H54 (cell line): ENCODE measurements at places on chromosomes 1 and 21.

GRCh38 chr1:199447906-199448305, 579.6 kb upstream of the NR5A2 start:
- no peak for DNase-seq

GRCh38 chr1:118615066-118615465, 373.1 kb downstream of the TBX15 start:
- DNase-seq, result no peak

GRCh38 chr1:204287466-204287891, 72.2 kb downstream of the PLEKHA6 start:
- no peak for DNase-seq

DNA sequence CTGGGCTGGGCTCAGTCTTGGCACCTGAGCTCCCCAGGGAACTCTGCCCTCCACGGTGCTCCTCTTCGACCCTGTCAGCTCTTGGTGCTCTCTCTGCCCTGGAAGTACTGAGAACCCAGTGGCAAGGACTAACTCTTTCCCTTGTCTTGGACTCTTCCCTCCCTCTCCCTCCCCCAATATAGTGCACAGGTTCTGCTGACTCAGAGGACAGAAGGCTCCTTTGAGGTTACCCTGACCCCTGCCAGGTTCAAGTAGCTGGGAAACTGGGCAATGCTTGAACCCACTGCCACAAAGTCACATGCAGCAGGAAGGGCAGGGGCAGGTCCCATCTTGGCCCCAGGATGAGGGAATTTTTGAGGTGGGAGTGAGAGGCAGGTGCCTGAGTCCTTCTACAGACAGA, 20.3 kb downstream of the KCNQ4 start:
- DNase-seq, result no peak

- no peak for DNase-seq
These were observed 16.1 kb upstream of the ETV3 start for GRCh38 chr1:157154291-157154690.

DNA sequence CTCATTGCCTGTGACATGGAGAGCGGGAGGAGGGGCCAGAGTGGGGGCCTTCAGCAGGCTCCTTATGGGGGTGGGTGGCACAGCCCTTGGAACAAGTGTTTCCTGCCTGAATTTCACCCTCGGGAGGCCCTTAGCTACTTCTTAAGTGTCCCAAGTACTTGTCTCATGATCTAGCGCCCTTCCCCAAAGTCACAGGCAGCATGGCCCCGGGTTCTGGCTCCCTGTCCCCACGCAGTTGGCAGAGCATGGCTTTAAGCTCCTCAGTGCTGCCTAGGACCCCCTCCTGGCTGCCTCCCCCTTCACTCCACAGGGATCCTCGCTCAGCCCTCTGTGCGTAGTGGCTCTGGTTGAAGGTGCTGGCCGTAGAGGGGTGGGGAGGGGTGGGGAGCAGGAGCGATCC, 197.2 kb downstream of the CAMTA1 start:
- no peak for DNase-seq

DNA sequence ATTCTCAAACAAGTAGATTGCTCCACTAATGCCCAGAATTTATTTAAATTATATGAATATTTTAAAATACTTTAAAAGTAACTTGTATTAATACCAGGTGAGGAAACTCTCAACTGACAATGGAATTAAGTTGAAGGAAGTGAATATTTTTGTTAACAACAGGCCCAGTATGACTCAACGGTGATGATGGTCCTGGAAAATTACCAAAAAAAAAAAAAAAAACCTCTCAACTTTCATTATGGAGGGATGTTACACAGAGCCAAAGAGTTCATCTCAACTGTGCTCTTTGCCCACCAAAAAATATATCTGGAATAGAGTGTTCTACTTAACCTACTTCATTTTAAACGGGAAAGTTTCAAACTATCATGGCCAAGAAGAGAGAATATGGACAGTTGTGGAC, 28.3 kb downstream of the CFH start:
- no peak for DNase-seq

GRCh38 chr21:26717146-26717739, 128.0 kb downstream of the ADAMTS1 start:
- no peak for DNase-seq

- DNase-seq, result no peak
These were observed 485.3 kb upstream of the NFIA start for GRCh38 chr1:60596791-60597750.

DNA sequence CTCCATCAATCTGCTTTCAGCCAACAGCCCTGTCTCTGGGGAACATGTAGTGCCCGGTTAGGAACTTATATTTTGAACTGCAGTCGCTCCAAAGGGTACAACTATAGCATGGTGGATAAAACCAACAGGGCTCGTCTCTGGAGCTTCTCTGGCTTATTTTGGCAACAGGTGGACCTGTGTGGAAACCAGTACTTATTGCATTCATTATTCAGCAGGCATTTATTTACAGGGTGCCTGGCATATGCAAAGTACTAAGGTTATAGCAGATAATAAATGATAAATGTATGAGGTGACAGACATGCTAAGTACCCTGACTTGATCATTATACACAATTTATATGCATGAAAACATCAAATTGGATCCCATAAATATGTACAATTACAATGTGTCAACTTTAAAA, 93.7 kb downstream of the RGS7 start:
- DNase-seq, result no peak

DNA sequence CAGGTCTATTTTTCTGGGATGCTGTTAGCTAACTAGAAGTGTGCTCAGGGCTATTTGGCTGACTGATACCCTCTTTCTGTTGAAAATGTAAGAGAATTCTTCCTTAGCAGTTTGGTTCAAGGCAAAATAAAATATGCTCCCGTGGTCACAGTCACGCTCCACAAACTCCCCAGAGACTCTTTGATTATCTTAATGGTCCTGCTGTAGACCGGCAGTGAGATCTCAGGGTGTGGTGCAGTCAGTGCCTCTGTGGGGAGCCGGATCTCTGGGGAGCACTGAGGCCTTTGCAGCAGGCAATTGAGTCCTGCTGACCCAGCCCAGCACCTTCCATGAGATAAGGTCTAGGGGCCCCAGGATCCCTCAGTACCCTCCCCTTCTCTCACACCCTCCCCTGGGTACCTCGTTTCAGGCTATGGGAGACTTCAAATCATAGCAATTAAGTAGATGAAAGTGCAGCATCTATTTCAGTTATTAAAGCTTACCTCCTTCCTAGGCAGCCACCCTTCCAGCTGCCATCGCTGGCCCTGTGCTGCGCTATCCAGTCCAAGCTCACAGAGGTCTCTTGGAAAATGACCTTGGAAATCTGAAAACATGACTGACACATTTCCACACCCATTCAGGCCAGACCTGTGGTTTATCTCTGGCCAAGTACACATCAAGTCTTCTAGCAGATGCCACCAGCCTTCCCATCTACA, 98.1 kb downstream of the SEC16B start:
- no peak for DNase-seq

GRCh38 chr1:65991694-65992093, 199.0 kb downstream of the PDE4B start:
- DNase-seq, result no peak

- peak; percentile 74 for DNase-seq
These were observed 115.6 kb downstream of the PGBD5 start for GRCh38 chr1:230310381-230311163.

GRCh38 chr1:25461849-25462248, 31.2 kb downstream of the MACO1 start:
- no peak for DNase-seq

DNA sequence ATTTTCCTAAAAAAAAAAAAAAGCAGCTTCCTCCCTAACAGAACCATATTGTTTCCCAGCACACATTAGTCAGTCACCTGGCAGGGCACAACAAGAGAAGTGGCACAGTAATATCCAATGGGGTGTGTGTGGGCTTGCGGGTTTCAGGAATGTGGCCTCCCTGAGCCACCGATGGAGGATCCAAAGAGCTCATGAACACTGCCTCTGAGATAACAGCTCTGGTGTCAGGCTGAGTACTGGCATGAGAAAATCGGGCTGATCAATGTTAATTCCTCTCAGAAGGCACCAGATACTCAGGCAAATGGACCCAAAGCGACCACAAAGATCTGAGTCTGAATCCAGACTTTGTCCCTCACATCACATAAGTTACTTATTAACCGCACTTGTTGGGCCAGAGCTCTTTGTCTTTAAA, 2.2 kb upstream of the LYPD8 start:
- DNase-seq, result no peak

DNA sequence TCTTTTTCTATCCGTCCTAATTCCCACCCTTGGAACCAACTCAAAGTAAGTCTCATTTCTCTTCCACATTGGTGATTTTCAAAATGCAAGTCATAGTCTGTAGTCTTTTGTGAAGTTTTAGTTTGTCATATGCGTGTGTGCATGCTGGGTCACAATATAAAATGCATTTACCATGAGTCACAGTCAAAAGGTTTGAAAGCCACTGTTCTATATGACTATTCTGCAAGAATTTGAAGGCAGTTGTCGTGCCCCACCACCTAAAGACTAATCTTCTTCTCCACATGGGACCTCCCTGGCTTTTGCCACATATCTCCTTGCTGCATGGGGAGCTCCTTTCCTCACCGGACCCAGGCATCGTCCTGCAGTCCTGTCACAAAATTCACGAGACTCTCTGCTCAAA, 1.6 kb downstream of the STPG1 start:
- no peak for DNase-seq

DNA sequence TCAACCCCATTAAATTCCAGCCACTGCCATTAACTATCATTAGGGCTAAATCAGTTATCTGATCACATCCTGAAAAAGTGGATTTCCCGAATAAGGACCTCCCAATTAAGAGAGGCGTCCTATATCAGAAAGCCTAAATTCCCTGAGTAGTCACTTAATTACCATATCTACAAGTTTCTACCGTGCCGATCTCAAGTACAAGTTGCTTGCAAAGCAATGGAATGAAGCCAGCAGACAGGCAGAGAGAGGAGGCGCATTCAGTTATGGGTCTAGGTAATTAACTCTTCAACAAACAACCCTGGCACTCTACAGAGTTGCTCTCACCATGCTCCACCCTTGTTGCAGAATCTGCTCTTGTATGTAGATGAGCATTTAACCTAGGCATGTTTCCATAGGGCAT, 494.6 kb upstream of the RUNX1 start:
- no peak for DNase-seq

DNA sequence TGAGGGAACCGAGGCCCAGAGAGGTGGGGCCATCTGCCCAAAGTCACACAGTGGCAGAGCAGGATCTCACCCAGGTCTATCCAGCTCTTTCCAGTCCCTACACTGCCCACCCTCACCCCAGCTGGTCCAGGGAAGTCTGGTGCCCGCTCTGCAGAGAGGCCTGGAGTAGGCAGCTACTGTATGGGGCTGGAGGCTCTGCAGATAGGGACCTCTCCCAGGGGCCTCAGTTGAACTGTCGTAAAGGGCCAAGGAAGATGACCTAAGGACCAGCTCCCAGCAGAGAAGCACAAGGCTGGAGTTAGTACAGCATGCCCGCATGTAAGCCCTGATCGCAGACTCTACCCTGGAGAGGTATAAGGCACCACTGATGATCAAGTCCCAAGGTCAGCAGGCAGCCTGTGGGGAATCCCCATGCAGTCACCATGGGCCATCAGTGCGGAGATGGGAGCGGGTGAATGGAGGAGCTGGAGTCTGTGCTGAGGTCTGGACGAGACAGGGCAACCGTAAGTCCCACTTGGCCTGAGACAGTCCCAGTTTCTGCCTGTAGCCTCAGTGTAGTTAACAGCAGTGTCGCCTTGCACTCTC, 320.2 kb downstream of the MATN1 start:
- DNase-seq, result no peak

DNA sequence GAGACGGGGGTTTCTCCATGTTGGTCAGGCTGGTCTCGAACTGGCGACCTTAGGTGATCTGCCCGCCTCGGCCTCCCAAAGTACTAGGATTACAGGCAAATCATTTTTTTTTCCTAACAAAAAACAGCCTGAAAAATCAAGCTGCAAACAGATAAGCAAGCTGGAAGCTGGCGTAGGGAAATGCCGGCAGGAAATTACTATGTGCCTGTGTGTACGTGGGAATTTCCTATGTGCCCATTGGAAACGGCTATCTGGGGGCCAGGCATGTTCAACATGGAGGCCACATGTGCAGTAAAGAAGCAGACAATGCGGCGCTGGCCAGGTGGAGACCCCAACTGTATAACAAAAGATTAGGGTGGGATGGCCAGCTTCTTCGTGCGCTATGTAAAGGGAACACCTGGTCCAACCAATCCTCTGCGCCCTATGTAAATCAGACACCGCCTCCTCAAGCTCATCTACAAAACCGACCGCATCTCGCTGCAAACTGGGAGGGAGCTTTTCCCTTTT, 9.1 kb upstream of the AADACL4 start:
- DNase-seq, result no peak

GRCh38 chr1:43464681-43465504, 11.2 kb upstream of the HYI start:
- no peak for DNase-seq

- no peak for DNase-seq
These were observed 227.6 kb downstream of the LMO4 start for GRCh38 chr1:87556326-87556725.

DNA sequence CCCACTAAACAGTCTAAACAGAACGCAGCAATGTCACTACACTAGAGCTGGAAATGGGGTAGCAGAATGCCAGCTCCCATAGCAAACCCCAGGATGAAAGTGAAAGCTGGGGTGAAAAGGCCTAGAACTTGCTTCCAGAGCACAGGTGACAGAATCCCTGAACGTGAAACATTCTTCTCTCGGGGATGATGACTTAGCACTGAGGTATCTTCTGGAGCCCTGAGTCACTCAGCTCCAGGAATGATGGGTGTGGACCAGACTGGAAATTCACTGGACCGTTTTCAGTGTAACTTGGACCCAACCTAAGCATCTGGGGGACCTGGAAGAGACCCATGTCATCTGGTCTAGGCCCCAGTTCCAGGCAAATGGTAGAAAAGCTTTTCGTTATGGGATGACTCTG, 108.9 kb downstream of the CDC7 start:
- peak; percentile 54 for DNase-seq

DNA sequence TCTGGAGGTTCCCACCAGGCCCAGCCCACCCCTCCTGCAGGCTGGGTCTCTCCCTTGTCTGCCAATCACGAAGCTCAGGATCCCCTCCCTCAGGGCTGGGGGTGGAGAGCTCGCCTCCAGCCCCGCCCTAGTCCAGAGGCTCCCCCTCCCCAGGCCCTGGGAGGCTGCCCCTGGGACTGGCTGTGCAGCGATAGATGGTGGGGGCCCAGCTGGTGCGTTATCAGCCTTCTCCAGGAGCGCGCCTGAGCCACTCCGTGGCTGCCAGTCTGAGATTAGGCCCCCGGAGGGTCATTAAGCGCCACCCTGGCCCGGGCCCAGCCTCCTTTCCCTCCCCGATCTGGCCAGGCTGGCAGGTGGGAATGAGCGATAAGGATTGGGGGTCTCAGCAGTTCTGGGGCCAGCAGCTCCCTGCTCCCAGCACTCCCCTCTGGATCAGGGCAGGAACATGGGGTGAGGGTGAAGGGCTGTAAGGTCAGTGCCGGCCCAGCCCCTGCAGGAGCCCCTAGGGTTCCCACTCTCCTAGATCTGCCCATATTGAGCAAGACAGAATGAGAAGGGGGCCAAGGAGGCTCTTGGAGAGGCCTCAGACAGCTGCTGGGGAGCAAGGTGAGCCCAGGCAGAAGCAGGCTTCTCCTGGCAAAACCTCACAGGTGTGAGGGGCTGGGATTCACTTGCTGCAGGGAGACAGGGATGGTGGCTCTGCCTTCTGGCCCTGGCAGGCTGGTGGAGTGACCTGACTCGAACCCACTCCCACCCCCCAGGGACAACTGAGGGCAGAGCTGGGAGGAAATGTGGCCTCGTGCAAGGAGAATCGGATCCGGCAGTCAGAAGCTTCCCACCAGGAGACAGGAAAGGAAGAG, 8.5 kb downstream of the PDZK1IP1 start:
- DNase-seq, result no peak

- no peak for DNase-seq
These were observed 48.2 kb upstream of the ACTRT2 start for GRCh38 chr1:2972879-2973575.
